ENCODE measurements at places on chromosomes 2 and 18.
A peak's percentile ranks its signal among the peaks of the same experiment; 100 is the strongest.

GRCh38 chr18:77765468-77765867, 515.8 kb downstream of the GALR1 start:
- DNase-seq = no peak

DNA sequence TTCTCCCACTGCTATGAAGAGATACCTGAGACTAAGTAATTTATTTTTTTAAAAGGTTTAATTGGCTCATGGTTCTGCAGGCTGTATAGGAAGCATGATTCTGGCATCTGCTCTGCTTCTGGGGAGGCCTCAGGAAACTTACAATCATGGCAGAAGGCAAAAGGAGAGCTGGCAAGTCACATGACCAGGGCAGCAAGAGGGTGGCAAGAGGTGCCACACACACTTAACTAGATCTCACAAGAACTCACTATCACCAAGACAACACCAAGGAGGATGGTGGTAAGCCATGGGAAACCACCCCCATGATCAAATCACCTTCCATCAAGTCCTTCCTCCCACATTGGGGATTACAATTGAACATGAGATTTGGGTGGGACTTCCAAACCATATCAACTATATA, 38.3 kb downstream of the SP3 start:
- DNase-seq = no peak

DNA sequence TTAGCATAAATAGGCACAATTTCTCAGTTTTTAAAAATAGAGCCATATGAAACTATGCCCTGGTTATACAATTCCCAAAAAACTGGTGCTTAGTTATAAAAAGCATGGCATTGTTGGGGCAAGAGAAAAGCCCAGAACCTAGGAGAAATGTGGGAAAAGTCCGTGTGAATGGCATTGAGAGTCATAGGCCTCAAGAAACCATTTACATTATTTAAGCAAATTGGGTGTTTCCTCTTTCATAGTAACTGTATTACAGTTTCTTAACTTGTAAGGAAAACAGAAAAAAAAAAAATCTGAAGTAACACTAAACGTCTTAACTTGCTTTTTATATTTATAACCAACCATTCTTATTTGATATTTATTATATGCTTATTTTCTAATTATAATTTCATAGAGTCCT, 170.9 kb upstream of the SESTD1 start:
- no peak for DNase-seq

- no peak for DNase-seq
These were observed 35.9 kb upstream of the MGAT5 start for GRCh38 chr2:134217924-134218323.

- no peak for DNase-seq
These were observed 11.1 kb downstream of the SLC8A1 start for GRCh38 chr2:40440835-40441234.

GRCh38 chr2:54224997-54225396, 31.0 kb downstream of the TSPYL6 start:
- DNase-seq = no peak

DNA sequence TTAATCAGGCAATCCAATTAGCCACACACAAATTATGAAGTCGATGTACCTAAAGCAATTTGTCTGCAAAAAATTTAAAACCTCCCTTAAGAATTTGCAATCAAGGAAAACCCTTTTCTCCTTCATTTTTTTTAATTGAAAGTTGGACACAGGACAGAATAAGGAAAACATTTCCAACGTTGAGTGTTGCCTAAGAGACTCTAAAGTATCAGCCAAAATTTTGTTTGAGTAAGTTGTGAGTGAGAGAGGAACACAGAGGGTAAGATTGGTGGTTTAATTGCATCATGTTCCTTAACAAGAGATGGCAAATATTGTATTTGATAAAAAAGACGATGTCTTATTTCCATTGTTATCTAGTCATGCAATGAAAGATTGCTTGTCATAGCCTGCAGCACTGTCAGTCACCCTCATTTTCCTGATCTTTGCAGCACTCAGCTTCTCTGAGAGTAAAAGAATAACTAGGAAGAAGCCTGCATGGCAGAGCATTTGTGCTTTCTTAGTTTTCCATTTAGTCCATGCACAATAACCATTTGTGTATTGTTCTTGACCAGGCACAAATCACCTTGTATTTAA, 115.5 kb downstream of the ICOS start:
- DNase-seq = no peak

DNA sequence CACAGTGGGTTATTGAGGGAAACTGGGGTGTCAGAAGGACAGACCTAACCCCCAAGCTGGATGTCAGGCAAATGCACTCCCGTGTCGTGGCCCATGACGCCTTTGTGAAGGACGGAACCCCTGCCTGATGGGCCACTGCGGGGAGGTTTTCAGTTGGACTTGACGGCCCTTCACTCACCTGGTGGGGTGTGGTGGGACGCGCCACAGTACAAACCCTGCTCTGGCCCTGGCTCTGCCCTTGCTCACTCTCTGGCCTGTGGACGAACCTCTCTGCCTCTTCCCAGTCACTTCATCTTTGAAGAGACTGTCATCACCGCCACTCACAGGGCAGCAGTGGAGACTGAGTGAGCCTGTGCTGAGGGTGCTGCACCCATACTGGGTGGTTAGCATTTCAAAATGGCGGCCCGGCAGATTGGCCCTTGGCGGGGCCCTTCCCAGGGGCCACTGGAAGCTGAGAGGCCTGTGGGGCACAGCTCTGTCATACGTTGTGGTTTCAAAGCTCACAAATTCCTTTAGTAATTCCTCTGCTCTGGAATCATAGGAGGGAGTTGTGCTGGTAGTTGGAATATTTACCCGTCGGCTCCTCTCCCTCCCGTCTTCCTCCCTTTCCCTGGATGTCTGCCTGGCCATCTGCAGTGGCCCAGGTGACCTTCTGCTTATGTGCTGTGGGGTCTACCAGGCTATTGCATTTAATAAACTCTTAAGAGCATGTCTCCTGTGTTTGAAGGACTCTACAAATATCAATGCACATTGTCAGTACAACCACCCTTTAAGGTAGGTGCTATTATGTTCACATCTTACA, 200.6 kb downstream of the CTIF start:
- DNase-seq = no peak

- no peak for DNase-seq
These were observed 77.6 kb downstream of the MAP4K4 start for GRCh38 chr2:101775092-101775491.

- no peak for DNase-seq
These were observed 48.3 kb upstream of the PDIA6 start for GRCh38 chr2:10860814-10861325.

DNA sequence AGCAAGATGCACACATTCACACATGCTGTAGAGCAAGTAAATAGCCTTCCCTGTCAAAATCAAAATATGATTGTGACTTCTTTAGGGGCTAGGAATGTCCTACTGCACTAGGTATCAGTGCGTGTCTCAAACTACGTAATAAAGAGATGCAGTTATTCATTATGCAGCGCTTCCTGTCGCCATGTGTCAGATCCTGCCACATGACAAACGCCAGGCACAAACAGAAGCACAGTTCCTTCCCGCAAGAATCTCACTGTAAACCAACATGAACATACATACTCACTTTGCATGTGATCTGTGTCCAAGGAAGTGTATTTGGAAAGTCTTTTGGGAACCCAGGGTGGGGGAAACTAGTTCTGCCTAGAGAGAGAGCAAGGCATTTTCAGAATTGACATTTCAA, 599.9 kb downstream of the RNF144A start:
- peak; percentile 11 for DNase-seq

- DNase-seq = no peak
These were observed 860.6 kb upstream of the ZEB2 start for GRCh38 chr2:145380436-145381017.

DNA sequence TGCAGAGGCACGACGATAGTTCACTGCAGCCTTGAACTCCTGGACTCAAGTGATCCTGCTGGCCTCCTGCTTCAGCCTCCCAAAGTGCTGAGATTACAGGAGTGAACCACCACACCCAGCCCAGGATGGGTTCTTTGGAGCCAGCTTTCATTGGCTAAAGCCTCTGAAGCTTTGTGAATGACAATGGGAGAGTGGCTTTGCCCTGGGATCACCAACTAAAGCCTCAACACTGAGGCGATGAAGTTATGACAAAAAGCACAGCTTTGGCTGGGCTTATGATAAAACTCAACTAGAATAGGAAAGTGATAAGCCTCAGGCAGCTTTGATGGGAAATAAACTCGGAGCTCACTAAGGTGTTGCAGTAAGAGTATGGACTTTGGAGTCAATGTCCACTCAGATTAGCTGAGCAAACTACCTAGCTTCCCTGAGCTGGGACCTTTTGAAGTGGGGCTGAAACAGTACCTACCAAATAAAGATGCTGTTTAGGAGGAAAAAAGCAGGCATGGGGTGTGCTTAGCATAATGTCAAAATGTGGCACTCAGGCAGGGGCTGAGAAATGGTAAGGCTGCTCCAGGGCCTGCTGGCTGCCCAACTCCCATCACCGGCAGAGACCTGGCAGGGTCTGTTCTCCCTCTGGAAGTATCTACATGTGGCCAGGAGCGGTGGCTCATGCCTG, 4.3 kb downstream of the TMEM127 start:
- DNase-seq = no peak

GRCh38 chr2:174280596-174280995, 32.3 kb upstream of the OLA1 start:
- DNase-seq = no peak

GRCh38 chr2:234257859-234258561, 207.5 kb downstream of the SPP2 start:
- DNase-seq = no peak
